ENCODE measurements at places on chromosomes 16 and 17.

- no peak for DNase-seq
Measured at GRCh38 chr17:28039251-28039650, 3.2 kb upstream of the NLK start.

DNA sequence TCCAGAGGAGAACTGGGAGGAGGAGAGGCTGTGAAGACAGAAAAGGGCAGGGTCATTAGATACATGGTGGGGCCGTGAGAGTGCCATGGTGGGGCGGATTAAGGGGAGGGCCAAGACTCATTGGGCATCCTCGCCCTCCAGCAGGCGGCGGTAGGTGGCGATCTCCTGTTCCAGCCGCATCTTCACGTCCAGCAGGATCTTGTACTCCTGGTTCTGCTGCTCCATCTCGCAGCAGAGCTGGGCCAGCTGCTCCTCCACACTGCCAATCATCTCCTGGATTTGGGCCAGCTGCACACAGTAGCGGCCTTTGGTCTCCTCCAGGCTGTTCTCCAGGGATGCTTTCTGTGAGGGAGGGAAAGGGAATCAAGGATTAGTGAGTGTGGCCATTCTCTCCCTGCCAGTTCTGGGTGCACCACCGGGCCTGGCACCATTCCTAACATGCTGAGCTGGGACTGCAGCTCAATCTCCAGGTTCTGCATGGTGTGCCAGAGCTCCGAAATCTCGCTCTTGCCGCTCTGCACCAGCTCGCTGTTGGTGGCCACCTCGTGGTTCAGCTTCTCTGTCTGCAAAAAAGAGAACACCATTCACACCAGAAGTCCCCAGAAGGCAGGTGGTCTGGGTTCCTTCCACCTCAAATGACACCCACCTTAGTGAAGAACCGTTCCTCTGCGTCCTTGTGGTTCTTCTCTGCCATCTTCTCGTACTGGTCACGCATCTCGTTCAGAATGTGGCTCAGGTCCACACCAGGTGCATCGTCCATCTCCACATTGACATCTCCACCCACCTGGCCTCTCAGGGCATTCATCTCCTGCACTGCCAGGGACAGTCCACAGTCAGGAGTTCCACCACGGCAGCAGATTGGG lies 129.0 kb downstream of the CCDC144A start:
- no peak for DNase-seq

GRCh38 chr17:852349-852748 lies 70.2 kb downstream of the MRM3 start:
- no peak for DNase-seq

GRCh38 chr16:60541535-60541934 lies 1494.7 kb downstream of the CDH8 start:
- DNase-seq = no peak

GRCh38 chr16:28186752-28187151 lies 25.0 kb downstream of the XPO6 start:
- no peak for DNase-seq

DNA sequence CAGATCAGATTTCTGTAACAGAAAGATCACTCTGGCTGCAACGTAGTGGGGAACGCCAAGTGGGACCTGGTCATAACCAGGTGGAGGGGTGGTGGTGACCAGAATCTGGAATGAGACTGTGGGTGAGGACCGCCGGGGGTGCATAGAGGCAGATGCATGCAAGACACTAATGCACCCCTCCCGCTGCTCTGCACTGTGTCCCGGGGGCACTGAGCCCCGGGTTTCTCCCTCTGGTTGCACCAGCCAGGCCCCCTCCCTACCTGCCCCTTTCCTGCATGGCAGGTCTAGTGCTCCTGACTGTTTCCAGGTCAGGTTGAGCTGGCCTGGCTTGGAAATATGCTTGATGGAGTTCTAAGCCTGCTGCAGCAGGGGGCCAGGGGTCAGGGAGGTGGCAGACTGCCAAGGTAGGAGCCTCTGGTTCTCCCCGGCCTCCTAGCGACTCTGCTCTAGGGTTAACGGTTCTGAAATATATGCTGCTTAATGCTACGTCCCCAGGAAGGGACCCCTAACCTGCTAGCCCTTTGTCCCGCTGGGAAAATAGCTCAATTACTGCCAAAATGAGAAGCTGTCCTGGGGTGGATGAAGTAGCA lies 94.3 kb downstream of the SDK2 start:
- no peak for DNase-seq

- DNase-seq = no peak
Measured at GRCh38 chr16:30637944-30638343, 12.8 kb upstream of the PRR14 start.

- no peak for DNase-seq
Measured at GRCh38 chr16:15538507-15538906, 104.1 kb downstream of the BMERB1 start.

DNA sequence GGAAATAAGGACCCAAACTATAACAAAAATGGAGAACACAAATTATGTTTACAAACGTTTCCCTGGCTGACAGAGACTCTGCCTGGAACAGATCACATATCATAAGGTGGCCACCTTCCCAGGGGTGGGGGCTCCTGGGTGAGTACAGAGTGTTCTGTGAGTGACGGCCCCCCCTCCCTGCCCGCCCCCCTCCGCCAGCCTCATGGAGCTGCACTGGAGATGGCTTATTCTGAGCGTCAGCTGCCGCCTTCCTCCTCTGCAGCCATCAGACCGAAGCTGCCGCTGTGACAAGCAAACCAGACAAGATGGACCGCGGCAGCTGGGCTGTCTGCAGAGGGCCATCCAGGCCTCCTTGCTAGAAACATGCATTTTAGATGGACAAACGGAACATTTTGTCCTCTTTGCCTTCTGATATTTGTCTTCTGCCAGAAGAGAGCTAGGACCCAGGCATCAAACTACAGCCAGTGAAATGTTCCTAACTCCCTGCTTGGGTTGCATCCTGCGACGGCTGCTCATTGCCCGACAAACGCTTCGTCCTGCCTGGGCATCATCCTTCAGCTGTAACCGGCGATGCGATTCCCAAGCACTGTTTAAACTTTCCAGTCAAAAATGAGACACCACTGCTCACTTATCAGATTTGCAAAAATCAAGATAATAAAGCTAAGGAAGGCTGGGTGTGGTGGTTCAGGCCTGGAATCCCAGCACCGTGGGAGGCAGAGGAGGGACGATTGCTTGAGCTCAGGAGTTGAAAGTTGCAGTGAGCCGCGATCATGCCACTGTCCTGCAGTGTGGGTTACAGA lies 15.3 kb upstream of the RPTOR start:
- no peak for DNase-seq

- no peak for DNase-seq
Measured at GRCh38 chr16:13909069-13909468, 10.9 kb upstream of the ERCC4 start.

- DNase-seq = no peak
Measured at GRCh38 chr16:52781005-52781630, 234.2 kb upstream of the TOX3 start.

DNA sequence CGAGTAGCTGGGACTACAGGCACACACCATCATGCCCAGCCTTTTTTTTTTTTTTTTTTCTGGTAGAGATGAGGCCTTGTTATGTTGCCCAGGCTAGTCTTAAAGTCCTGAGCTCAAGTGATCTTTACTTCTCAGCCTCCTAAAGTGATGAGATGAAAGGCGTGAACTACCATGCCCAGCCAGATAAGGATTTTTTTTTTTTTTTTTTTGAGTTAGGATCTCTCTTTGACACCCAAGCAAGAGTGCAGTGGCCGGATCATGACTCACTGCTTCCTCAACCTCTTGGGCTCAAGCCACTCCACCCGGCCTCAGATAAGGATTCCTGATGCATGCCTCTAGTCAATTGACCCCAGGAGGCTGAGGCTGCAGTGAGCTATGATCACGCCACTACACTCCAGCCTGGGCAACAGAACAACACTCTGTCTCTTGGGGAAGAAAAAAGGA lies 11.2 kb upstream of the PLEKHG4 start:
- no peak for DNase-seq

GRCh38 chr17:58242171-58242784 lies 3.9 kb downstream of the LPO start:
- no peak for DNase-seq

GRCh38 chr16:30697264-30698138 lies 1.5 kb upstream of the SRCAP start:
- no peak for DNase-seq

- no peak for DNase-seq
Measured at GRCh38 chr16:86637744-86638143, 59.4 kb downstream of the FOXL1 start.
